T-helper 1 cell treated with Interleukin-12 subunit alpha and Interleukin-12 subunit beta and Interleukin-4 antibody, amounts not matched to agents 30 ng/mL and 1 ng/mL, for 36 hours (primary cell): ENCODE measurements at places on chromosomes 4 and X. TPM values are rescaled to one million over a fixed set of nuclear protein-coding genes. Genes with fewer than 3 reads are reported as not detected.

Gene PNMA6A
- 0.39 and 0.74 TPM in 2 replicates for total RNA-seq

Gene ZNF275
- 23.5 and 24.3 TPM in 2 replicates for total RNA-seq

Gene TBC1D9
- total RNA-seq = 0.02 TPM in 1 of 2 replicates, not detected in the other

Gene SYAP1
- 16.2 and 17.5 TPM in 2 replicates for total RNA-seq

Gene PAGE2B
- 0.63 TPM in 1 of 2 replicates, not detected in the other for total RNA-seq

Gene MAGEA2
- not detected in 2 replicates for total RNA-seq

Gene ZFP42
- 0.12 TPM in 1 of 2 replicates, not detected in the other for total RNA-seq

Gene ATP1B4
- not detected in 2 replicates for total RNA-seq
